ENCODE measurements at places on chromosomes 1 and 21.

DNA sequence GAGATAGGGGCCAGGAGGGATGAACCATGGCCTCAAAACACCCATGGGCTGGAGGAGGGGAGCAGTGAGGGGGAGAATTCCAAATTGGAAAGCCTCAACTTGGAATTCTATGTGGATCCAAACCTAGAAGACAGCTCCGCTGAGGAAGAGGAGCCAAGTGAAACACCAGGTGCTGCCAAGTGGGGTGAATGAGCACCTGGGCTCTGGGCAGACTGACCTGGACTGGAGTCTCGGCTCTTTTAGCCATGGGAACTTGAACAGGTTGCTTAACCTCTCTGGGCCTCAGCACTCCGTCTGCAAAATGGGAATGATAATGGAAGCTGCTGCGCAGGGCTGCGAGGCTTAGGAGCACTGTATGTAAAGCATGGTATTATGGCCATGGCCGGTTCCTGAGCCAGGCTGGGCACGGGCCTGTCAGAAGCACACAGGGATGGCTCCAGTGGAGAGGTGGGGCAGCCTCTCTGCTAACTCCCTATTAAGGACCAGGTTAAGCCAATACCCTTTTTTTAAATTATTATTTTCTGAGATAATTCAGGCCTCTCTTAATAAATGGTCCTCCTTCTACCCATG, 81.5 kb downstream of the SYT2 start:
- no peak for DNase-seq

DNA sequence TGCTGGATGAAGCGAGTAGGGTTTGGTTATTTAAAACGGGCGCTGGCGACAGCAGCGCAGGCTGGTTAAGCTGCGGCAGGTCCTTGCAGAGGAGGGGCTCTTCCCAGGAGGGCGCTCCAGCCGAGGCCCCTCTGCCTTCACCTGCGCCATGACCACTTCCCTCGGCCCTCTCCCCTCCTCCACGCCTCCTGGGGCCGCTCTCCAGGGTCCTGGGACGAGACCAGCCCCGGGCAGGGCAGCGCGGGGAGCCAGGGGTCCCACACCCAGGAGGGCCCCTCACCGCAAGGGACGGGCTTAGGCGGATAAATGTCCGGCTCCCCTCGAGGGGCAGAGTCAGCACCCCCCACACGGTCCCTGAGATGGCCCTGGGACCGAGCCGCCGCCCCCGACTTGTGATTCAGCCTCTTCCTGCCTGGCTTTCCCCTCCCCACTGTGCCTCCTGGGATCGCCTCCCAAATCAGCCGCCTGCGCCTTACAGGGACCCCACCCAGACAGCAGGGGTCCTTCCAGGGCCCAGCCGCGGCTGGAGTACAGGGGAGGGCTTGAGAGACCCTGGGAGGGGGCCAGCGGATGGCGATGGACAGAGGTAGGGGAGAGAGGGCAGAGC, 380.7 kb downstream of the MATN1 start:
- DNase-seq = no peak

GRCh38 chr1:37486680-37487618, 12.6 kb downstream of the ZC3H12A start:
- peak; percentile 41 for DNase-seq

GRCh38 chr1:153344718-153345025, 4.0 kb downstream of the PGLYRP4 start:
- DNase-seq = no peak

GRCh38 chr1:78061825-78062523, 16.2 kb downstream of the GIPC2 start:
- DNase-seq = peak; percentile 78

DNA sequence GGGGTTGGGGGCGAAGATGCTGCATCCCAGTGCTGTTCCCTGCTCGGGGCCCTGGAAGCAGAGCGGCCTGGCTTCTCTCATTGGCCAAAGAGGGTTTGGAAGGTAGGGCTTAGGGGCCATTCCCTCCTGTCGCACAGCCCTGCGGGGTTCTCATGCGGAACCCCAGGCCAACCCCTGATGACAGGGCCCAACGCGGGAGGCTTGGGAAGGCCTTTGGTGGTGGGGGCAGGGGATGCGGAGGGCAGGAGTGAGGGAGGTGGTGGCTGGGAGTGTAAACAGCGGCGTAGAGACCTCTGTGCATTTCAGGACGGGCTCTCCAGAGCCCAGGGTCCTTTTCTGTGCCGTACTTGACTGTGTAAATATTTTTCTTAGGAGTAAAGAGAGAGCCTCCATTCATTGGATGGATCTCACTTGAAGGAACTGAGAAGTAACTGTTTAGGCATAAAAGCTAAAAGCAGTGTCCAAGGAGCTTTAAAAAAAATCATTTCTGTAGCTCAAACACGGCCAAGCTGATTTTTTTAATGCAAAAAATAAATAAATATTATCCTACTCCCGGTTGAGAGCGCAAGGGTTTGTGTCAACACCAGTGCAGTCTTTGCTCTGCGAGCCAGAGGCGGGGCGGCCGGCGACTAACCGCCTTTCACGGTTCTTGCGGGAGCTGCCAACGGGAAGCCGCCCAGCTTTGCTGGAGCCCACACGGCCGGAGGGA, 169.1 kb downstream of the PRDM16 start:
- no peak for DNase-seq

DNA sequence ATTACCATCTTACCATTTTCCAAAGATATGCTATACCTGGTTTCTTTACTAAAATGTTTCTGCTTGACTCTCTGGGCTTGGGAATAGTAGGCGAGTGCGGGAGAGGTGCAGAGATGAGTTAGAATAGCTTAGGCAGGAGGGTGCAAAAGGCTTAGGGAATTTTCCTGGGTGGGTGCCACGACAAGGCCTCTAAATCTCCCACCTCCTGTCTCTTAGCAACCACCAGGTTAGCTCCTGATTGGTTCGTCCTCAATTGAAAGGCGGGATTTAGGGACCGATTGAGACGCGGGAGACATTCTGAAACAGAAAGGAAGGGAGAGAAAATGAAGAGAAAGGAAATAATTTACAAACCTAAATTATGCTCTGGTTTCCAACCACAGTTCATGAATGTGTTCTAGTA, 3.1 kb downstream of the ACKR1 start:
- DNase-seq = no peak

DNA sequence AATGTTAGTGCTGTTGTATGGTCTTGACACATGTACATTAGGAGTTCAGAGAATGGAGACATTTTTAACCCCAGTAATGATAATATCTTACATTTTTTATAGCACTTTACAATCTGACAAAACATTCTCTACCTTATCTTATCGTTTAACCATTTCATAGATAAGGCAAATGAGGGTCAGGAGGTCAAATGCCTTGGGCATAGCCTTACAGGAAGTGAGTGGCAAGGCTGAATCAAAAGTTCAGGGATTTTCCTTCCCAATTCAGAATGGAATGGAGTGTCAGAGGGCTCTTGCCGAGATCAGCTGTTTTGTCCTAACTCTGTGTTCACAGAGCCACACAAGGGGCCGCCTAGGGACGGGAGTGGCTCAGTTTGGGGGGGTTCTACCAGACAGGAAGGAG, 57.6 kb upstream of the AK4 start:
- DNase-seq = no peak

DNA sequence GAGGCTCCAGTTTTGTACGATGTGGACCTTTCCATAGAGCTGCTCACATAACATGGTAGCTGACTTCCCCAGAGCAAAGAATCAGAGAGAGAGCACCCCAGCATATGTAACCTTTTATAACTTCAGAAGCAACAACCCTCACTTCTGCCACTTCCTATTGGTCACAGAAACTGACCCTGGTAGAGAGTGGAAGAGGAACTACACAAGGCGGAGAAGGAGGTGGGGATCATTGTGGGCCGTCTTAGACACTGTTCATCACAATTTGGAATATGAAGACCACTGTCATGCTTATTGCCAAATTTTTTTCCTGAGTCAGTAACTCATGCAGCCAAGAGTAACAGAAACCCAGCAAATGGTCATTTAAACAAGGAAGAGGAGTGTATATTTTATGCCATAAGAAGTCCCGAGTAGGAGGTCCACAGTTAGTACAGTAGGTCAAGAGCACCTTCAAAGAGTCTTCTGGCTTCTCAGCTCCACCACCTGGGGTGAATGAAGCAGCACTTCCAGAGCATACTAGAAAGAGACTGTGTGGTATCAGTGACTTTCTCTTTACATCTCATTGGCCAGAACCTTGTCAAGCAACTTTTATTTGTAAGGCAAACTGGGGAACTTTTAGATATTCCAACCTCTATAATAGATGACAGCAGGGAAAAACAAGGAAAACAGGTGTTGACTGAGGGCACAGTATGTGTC, 71.8 kb downstream of the ODF2L start:
- DNase-seq = no peak

GRCh38 chr1:230902349-230902923, 34.1 kb upstream of the C1orf198 start:
- DNase-seq = no peak

- DNase-seq = peak; percentile 66
Observed at GRCh38 chr1:212950243-212951125, at the start of gene VASH2. Gene VASH2 (plus strand): TSS chr1:212950541. CDS start chr1:212951543, 1,002 bp downstream.

DNA sequence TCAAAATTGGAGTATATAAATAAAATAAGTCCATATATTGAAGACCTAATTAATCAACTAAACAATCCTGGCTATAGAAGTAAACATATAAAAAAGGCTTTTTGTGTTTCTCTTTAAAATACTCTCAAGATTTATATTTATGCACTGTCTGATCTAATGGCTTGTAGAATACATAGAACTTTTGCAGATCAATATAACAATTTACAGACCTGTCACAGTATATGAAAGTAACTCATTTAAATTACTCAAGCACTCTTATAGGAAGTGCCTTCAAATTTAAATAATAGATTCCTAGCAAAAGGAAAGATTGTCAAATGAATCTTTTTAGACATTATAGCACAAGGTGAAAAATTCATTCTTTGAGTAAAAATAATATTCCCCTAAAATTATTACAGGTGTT, 615.8 kb upstream of the RGS18 start:
- no peak for DNase-seq

GRCh38 chr21:45414396-45415187, 9.6 kb downstream of the COL18A1 start:
- DNase-seq = no peak
